ENCODE measurements at places on chromosomes 16 and 17.

DNA sequence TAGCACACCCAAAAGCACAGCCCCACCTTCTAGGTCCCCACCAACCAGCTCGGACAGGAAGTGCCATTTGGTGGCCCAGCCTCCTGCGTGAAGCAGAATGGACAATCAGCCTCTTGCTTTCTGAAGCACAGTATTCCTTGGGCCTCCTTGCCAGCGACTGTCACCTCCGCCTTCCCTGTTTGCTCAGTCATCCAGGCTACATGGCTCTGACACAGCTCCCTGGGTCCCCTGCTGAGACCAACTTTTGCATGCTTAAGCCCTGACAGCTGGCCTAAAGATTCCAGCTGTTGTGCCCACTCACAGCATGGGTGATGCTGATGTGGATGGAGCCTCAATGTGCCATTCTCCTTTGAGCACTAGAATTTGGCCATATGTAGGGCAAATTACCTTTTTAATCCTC is 4.5 kb upstream of the CACNG5 start:
- DNase-seq: no peak

GRCh38 chr17:20979792-20980083 is 63.1 kb downstream of the USP22 start:
- DNase-seq: no peak

- no peak for DNase-seq
Measured at GRCh38 chr16:79679334-79679733, 78.8 kb upstream of the MAF start.

GRCh38 chr17:38511150-38512108 is 83.2 kb downstream of the ARHGAP23 start:
- DNase-seq: no peak

DNA sequence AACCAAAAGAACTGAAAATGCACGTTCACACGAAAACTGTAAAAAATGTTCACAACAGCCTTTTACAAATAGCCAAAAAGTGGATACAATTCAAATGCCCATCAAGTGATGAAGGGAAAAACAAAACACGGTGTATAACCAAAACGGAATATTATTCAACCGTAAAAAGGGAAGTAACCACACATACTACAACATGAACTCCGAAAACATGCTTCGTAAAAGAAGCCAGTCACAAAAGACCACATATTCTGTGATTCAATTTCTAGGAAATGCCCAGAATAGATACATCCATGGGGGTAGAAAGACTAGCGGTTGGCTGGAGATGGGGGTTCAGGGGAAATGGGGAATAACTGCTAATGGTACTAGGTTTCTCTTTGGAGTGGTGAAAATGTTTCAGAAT is 81.5 kb upstream of the TRAP1 start:
- no peak for DNase-seq

- DNase-seq: no peak
Measured at GRCh38 chr17:44901411-44901921, 2.2 kb upstream of the EFTUD2 start.

DNA sequence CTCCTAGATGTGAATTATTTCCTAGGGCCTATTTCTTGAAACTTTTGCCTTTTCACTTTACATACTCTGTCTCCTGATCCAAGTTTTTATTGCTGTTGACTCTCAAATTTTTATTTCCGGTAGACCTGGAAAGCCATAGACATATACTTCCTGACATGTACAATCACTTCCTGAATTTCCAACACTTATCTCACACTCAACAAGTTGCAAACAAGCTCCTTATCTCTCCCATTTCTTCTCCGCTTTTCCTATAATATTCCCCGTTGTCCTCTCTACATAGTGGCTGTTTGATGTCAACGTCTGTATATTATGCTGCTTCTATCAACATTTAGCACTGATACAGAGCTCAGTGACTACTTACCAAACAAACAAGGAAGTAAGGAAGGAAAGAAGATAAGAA is 59.3 kb downstream of the IKZF3 start:
- no peak for DNase-seq

DNA sequence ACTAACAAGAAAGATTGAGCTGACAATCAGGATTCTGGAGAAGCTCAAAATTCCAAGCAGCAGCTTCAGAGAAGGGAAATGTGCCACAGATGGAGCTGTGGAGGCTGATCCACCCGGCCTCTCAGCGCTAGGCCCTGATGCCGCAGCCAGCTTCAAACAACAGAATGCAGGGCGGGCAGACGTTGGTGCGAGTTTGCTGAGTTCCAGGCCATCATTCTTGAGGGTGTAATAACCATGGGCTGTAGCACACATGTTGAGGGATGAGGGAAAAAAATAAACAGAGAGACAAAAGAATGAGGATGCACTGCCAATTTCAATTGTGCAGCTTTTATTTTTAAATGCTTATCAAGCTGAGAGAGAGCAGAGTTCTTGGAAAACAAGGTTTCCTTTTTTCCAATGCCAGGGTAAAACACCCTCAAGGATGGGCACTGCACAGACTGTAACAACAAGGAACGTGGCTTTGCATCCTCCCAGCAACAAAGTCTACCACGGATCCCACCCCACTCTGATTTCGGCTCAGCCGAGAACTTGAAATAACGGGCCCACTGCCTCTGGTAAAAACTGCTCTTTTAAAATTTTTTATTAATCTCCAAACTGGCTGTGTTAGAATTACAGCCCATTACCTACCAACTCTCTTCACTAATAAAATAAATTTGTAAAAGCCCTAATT is 90.2 kb downstream of the SMG6 start:
- no peak for DNase-seq

- DNase-seq: no peak
Measured at GRCh38 chr17:55238931-55239297, 25.8 kb upstream of the HLF start.

GRCh38 chr17:44283344-44284023 is 15.5 kb upstream of the SLC4A1 start:
- no peak for DNase-seq

DNA sequence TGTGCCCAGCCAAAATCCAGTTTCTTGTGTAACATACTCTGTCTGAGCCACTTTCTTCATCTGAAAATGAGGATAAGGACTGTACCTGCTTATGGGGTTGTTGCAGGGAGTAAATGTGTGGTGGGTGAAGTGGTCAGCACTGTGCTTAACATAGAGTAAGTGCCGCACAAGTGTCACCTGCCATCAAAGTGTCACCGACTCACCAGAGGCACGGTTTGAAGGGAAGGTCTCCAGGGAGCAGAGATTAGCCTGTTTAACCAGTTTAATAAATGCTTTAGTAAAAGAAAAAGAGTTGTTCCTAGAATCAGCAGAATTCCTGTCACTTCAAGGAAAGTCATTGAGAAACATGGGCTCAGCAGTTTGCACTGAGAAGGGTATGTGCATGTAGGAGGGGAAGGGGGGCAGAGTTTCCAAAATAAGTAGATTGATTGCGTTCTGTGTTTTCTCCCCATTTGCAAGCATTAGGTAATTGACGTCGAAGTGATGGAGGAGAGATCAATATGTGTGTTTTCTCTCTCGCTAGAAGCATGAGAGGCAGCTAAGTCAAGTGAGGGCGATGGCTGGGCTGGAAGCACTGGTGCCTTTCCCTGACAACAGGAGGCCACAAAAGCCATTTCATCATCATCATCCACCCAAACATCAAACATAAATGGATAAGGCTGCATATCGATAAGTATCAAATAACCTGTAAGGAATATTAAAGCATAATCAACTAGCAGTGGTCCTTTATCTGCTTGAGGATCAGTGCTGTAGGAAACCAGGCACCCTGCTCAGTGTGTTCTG is 19.1 kb downstream of the FAM20A start:
- no peak for DNase-seq
